ENCODE measurements at places on chromosomes 6 and 20.

- DNase-seq, result no peak
These were observed 8.6 kb upstream of the TUBB2B start for GRCh38 chr6:3236005-3236404.

- no peak for DNase-seq
These were observed 66.9 kb downstream of the CARMIL1 start for GRCh38 chr6:25346064-25346463.

DNA sequence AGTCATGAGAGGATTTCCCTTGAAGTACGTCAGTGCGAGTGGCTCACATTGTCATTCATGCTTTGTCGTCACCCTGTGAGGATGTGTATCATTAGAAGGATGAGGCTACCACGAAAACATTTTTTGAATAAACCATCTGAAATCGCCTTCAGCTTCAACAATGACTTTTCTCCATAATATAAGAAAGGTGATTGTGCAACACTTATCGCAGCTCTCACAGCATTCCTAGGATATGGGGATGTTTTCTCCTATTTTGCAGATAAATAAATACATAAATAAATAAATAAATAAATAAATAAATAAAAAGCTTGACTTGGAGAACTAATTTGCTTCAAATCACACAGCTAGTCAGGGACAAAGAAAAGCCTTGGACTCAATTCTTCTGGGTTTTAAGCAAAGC lies 326.5 kb downstream of the FOXA2 start:
- no peak for DNase-seq

DNA sequence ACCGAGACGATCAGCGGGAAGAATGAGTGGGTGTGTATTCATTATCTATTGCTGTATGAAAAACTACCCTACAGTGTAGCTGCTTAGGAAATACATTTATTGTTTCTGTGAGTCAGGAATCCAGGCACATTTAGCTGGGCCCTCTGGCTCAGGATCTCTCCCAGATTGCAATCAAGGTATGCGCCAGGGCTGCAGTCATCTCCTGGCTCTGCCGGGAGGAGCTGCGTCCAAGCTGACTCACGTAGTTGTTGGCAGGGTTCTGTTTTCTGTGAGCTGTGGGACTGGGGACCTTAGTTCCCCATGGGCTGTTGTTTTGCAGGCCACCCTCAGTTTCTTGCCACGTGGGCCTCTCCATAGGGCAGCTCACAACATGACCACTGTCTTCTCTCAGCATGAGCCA lies 68.2 kb upstream of the FUCA2 start:
- DNase-seq, result no peak

GRCh38 chr6:48036316-48036715 lies 74.7 kb downstream of the PTCHD4 start:
- no peak for DNase-seq

DNA sequence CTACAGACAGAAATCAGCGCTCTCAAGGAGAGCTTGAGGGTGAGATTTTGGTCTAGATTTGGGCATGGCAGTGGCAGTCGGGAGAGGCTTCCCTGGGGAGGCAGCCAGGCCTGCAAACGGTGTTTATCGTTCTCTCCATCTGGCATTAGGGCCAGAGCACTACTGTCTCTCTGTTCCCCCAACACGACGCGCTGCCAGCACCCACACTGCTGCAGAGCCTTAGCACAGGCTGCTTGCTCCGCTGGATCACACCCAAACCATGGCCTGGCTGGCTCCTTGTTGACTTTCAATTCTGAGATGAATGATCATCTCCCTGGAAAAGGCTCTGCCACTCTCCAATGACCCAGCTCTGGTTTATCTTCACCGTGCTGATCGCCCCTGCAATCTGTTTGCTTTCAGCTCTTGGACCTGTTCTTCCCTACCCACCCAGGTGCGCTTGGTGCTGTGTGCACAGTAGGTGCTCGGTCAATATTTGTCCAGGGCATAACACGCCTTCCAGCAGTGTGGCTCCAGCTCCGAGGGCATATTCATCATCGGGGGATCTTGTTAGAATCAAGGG lies 106.1 kb downstream of the TFAP2C start:
- no peak for DNase-seq

GRCh38 chr6:111982681-111983080 lies 71.2 kb upstream of the CCN6 start:
- DNase-seq, result no peak

DNA sequence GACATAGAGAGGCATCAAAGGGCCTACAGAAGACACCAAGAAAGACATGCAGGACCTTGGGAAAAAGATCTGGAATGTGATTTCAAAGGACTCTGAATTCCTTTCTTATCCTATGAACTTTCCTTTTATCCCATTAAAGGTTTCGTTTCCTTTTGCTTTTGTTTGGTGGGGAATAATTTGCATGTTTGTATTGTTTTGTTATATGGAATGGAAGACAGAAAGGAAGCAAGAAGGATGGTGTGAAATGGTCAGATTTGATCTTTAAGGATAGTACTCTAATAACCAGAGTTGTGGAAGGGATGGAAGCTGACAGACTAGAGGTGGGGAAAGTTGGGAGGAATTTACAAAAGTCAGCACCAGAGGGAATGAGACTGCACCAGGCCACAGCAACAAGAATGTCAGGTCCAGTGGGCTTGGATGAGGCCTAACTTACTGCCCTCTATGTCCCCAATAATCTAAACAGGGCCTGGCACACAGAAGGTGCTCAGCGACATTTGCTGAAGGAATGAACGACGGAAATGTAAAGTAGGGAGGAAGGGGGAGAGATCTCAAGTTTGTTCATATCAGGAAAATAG lies 173.7 kb downstream of the FOXA2 start:
- DNase-seq, result no peak

DNA sequence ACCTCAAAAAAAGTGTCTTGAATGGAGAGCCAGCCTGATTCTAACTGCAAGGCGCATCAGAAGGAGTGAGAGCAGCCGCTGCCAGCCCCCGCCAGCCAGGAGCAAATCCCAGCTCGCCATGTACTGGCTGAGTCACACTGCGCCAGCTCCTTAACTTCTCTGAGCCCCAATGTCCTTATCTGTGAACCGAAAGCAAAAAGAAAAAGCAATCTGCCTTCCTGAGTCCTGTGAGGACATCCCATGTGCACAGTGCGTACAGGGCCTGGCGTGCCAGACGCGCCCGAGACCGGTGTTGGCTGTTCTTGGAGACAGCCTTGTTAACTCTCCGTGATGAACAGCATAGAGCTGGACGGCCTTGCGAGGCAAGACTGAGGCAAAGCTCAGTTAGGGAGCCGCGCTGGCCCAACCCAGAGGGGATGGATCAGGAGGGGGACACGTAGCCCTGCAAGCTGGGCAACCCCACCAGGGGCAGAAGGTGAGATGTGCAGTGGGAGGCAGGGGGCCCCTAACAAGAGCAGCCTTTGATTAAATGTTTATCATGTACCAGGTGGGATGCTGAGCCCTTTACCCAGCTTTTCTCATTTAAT lies 122.7 kb downstream of the AGPAT4 start:
- DNase-seq, result no peak

Measured in substantia nigra (tissue), 51 donors.